Glutamatergic neuron (in vitro differentiated cells): ENCODE measurements at places on chromosomes 7 and 10.

DNA sequence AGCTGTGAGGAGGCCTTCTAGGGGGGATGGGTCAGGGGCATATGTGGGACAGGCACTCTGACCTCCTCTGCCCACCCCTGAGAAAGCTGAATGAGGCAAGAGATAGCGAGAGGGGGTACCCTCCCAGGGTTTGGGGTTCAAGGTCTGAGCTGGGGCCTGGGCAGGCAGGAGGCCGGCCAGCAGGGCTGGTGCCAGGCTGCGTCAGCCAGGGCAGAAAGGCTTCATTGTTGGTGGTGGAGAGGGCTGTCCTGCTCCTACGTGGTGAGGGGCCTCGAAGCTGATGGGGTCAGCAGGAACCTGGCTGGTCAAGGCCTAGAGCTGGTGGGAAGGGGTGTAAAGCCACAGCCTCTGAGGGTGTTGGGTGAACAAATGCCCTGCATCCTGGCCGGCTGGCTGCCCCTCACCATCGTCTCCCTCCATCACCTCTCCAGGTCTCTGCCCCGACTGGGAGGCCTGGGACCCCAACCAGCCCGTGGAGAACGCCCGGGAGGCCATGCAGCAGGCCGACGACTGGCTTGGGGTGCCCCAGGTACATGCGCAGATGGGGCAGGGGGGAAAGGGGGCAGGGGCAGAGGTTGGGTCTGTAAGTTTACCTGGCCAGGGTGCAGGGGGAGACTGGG, 6.6 kb downstream of the FLNC start:
- DNase-seq = no peak

DNA sequence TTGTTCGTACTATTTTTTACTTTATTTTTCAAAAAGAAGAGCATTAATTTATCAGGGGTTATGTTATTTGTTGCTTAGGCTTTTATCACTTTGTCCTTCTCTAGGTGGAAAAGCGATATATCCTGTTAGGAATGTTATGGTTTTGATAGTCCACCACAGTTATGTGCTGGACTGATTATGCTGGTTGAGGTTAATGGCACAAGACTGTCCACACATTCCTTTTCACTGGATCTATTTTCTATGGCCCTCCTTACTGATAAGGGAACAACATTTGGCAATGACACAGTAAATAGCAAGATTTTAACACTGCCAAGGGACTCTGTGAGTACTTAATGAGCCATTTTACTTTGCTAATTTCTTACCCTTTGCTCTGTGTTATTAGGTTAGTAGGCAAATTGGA, 1212.3 kb downstream of the NXPH1 start:
- DNase-seq = no peak

GRCh38 chr7:43078794-43079193, 33.7 kb upstream of the HECW1 start:
- DNase-seq = no peak

GRCh38 chr7:157306846-157307838, 29.7 kb upstream of the DNAJB6 start:
- no peak for DNase-seq

DNA sequence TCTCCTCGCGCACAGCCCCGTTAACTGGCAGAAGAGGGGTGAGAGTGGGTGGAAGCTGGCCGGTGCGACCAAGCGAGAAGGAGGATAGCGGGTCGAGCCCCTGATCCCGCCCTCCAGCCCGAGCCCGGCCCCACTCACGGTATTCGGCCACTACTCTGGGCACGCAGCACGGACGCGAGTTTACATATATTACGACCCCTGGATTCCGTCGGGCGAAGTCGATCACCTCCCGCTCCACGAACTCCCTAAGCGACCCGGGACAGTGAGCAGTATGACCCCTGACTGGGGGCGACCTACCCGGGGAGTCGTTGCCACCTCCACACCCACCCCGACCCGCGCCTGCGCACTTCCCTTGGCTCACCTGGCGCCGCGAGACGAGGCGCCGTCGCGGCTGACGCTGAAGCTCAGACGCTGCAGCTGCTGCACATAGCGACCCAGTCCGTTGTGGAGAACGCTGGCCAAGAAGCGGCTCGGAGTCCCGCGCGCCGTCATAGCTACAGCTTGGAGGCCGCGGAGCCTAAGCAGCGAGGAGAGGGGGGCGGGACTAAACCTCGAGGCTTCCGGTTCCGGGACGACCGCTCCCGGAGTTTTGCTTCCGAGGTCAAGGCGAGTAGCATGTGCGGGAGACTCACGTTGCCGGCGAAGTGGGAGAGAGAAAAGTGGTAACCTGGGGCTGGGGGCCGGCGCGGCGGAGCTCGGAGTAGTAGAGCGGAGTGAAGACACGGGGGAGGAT, at the start of the genes MRPL43 and TWNK:
Gene MRPL43, minus strand, starts transcription at position 546 of the 733 bp plus-strand sequence. Its CDS starts 54 bp downstream, at position 492.
Gene TWNK, plus strand, starts transcription at position 592 of the 733 bp plus-strand sequence. CDS start 668 bp downstream, outside the sequence.
- DNase-seq = peak; percentile 90

GRCh38 chr7:134770676-134771075, 8.8 kb upstream of the CALD1 start:
- no peak for DNase-seq

DNA sequence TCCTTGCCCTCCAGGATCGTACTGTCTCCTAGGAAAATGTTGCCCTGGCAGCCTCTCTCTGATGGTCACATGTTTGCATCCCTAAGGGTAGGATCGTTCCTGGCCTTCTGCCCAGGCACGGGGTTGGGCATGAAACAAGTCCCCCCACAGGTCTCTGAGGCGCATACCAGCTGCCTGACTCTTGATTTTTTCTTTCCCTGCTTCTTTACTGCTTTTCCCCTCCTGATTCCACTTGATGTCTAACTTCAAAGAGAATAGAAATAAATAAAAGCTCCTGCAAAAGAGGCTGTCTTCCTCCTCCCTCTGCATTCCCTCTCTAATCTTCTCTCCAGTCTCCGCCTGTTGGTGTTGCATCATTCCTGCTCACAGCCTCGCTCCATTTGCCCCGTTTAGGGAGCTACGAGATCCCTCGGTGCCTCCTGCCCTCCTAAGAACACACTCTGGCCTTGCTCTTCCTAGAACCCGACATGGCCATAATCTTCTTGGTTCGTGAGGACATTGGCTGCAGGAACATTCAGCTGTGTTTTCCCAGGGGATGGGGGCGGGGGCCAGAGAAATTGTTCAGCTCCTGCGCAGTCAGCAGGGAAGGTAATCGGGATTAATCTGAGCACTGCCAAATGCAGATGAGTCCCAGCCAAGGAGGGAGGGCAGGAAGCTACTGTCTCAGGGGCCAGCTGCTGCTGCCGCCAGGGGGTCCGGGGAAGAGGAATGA, 26.0 kb downstream of the LEP start:
- DNase-seq = peak; percentile 66

DNA sequence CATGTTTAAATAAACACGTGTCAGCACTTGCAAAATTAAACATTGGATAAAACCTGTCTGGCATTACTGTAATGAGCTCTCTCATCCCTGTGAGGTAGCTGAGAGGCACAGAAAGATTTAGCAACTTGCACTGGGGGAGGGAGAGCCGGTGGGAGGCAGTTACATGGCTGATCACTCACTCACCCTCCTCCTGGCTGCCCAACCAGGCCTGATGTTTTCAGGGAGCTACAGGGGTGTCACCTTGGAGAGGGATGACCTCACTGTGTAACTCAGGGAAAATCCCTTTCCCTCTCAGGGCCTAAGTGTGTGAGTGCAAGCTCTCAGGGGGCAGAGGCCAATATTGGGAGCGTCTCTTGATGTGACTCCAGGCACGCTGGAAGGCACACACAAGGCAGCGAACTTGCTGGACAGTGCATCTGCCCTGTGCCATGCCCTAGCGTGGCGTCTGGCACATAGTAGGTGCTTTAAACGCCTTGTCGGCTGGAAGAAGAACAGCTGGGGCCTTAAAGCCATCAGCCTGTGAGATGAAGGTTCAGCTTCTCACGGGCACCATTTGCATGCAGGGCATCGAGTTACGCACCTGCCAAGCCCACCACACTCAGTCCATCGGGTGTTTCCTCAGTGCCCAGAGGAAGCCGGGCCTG, 51.1 kb downstream of the ELFN1 start:
- DNase-seq = no peak

DNA sequence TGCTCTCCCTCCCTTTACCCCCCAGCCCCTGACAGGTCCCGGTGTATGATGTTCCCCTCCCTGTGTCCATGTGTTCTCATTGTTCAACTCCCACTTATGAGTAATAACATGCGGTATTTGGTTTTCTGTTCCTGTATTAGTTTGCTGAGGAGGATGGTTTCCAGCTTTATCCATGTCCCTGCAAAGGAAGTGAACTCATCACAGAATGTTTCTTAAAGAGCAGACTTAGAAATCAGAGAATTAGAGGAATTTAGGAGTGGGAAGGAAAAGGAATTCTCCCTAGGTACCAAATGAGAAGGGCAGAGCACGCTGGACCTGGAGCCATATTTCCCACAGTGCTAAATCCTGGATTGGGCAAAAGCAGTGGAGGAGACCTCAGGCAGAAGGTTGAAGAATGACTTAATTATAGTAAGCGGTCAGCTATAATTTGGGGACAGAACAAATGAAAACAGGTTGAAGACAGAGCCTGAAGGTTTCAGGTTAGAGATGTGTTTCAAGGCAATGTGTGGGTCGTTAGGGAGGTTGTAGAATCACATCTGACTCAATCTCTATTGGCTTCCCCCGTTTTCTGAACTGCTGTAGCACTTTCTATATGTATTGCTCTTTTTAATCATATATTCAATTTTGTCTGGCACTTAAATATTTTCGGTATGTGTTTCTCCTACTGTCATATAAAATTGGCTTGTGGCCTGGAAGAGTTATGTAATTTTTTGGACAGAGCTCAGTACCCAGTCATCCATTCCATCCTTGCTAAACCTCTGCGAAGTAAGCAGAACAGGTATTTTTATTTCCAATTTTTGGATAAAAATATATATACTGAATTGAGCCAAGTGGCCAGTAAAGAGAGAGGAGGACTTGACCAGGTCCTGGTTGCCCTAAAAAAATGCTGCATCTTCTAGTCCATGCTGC, 210.5 kb upstream of the KLF6 start:
- DNase-seq = no peak

DNA sequence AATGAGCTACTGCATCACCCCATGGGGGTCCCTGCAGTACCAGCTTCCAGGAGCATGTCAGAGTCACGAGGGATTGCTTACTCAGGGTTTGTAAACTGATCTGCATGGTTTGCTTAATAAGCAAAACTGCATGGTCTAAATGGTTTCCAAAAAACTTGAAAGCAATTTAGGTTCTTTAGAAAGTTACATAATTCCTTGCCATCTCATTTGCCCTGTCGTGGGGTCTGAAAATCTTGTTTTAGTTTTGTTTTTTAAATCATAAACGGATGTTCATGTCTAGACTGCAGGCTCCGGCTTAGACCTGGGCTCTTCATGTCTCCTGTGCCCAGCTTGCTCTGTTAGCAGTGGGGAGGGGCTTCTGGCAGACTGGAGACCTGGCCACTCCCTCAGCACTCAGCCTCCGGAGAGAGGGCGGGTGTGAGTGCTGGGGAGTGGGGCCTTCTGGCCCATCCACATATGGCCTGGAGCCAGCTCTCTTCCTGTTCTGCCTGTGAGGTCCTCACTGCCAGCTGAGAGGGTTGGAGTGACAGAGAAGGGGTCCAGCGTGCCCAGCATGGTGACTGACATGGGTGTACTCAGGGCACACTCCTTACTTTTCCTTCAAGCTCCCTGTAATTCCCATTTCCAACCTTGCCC, 17.5 kb downstream of the PRF1 start:
- DNase-seq = peak; percentile 80

DNA sequence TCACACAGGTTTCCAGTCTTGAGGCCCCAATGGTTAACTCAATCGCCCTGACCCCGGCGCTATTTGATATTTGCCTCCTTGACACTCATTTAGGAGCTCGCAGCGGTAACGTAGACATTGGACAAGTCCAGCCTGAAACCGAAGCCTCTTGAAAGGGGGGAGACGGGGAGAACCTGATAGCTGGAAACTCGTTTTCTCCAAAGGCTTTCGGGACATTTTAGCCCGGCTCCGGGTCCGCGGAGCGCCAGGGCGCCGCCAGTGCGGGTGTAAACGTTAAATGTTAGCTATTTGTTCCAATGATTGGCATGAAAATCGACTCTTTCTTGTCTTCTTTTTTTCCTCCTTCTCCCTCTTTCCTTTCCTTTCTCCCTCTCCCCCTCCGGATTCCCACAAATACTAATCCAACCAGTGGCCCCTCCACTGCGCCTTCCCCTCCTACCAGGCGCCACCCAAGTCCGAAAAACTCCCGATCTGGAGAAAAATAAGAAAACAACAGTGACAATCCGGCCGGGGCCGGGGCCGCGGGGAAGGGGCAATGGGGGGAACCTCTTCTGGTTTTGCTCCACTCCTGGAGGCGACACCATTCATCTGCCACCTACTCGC, 17.2 kb upstream of the GATA3 start:
- no peak for DNase-seq

- DNase-seq = no peak
Measured at GRCh38 chr7:151247611-151248345, 716 bp downstream of the SMARCD3 start.

DNA sequence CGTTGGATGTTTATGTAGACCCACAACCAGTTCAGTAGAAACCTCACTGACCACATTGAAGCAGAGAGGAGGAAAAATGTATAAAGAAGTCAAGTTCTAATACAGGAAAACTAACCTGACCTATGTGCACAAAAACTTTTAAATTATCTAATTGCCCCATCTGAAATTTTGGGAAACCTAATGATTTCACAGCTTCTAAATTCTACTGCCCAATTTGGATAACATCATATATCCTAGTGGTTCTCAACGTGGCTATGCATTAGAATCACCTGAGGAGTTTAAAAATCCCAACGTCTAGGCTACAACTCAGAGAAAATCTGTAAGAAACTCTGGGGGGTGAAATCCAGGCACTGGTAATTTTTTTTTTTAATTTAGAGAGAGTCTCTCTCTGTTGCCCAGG, 7.3 kb downstream of the AKR1B10 start:
- no peak for DNase-seq

GRCh38 chr10:46992803-46993561, 81.8 kb downstream of the PTPN20 start:
- DNase-seq = no peak

DNA sequence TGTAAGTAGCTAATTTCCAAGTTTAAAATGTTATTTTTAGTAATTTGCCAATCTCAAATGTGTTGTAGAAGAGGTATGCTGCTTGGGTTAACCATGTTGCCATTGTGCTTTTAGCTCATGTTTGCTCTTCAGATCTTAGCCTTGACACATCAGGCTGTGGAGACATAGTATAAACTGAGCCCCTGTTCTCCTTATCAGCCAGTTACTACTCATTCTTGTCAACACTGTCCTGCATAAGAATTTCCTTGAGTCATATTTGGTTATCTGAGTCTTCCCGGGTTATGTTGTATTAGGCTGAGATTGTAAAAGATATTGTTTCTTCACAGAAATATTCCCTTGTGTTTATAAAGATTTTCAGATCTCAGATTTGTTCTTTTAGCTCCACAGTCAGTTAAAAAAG, 4.1 kb downstream of the SSBP1 start:
- no peak for DNase-seq

- DNase-seq = no peak
Measured at GRCh38 chr10:62127975-62128374, 140.7 kb downstream of the RTKN2 start.
